HCT116 (cell line): ENCODE measurements at places on chromosomes 13 and 19.

GRCh38 chr13:46515803-46516202 lies 37.2 kb upstream of the LRCH1 start:
- DNase-seq: no peak

GRCh38 chr13:80654638-80655249 lies 313.8 kb upstream of the SPRY2 start:
- DNase-seq: no peak

DNA sequence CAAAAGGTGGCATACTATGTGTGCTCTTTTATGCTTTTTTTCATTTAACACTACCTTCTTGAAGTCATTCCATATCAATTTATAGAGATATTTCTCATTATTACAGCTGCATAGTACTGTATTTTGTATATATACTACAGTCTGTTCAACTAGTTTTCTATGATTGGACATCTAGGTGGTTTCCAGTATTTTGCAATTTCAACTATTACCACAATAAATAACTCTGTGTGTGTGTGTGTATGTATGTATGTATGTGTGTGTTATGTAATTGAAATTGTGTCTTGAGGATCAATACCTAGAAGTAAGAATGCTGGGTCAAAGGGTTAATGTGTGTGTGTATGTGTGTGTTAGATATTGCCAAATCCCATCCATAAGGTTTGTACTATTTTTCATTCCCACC lies 7.0 kb downstream of the LPAR6 start:
- no peak for DNase-seq

GRCh38 chr13:65600702-65601101 lies 1629.4 kb downstream of the PCDH9 start:
- no peak for DNase-seq
